ENCODE measurements at places on chromosomes 3 and 15.

DNA sequence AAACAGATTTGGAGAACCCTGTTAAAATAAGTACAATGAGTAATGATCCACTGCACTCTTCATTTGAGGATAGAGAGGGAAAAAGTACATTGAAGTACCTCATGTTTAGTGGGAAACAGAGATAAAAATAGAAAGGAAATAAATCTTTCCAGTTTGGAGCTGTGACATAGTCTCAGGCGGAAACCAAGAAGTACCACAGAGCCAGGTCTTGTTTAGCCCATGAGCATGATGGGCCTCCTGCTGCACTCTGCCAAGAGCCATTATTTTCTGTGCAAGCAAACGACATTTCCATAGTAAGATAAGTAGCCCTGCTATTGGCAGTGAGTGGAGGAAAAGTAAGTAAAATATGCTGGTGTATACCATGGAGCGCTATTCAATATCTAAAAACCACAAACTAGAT, 796.1 kb downstream of the TBL1XR1 start:
- DNase-seq, result no peak

DNA sequence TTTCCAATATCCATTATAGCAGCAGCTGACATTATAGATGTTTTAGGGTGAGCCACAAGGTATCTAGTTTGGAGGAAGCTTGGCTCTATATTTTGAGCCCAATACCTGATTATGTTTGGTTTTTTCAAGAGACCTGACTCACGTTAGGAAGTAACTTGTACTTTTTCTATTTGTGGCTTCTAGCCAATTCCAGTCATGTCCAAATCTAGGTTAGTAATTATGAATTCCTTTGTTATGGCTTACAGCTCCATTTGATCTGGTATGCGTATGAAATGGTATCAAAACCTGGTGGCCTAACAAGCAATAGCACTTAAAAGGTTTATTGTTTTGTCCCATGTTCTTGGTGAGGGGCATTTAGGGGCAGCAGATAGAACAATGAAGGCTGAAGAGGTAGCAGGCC, 115.9 kb downstream of the TOP2B start:
- DNase-seq, result no peak

DNA sequence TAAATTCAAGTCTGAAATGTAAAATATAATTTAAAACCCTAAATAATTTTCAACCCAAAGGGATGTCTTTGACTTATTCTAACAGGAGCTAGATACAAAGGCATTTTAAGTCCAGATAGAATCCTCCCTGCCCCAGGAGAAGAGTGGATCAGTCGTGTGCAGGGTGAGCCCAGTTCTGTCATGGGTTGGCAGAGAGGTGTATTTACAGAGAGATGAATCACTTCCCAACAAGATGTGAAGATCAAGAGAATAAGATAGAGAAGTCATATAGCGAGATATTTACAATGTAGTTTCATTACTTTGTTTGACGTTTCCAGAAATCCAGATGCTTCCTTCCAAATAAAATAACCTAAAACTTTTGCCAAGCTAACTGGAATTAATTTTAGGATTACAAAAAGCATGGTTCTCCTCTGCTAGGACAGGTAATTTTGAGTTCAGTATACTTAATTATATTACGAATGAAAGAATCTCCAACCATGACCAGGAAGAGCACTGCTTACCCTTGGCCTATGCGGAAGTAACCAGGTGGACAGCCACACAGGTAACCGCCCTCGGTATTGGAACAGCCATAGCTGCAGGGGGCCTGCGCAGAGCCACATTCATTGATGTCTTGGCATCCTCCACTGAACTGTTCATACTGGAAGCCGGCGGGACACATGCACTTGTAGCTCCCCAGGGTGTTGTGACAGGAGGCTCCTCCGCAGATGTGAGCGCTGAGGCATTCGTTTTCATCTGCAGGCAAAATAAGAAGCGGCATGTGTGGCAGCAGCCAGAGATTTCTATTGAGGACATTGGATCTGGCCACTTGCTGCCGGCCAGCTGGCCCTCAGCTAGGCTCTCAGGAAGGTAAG, 84.0 kb downstream of the DUT start:
- DNase-seq, result no peak

DNA sequence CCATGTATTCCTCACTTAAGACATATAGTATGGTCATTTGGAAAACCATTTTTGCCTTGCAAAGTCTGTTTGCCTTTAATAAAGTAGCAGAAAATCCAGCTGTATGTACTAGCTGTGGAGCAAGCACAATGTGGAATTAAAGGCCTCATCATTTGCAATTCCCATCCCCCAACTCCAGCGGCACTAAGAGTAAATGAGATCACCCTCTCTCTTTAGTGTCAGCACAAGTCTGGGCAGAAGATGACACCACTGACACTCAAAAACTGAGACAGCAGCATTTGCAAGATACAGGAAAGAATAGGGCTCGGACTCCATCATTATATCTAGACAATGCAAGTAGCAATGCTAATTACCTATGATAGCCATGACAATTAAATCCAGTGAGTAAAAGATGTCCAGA, 24.7 kb upstream of the DYNC1LI1 start:
- no peak for DNase-seq

DNA sequence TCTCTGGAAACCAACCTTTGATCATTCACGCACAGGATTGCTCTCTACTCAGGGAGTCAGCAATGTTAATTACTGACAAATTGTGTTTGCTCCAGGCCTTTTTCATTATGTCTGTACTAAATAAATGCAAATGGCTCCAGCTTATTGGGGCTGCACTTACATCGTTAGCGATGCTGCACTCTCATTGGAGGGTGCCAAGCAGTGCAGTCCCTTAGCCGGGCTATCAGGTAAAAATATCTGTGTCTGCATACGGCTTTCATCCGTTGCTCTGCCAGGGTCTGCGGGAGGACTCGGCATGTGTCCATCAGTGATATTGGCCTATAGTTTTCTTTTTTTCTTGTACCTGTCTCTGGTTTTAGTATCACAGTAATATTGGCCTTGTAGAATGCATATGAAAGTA, 471.5 kb upstream of the CADM2 start:
- no peak for DNase-seq

GRCh38 chr3:155330370-155330769, 36.9 kb upstream of the STRIT1 start:
- DNase-seq, result no peak

- no peak for DNase-seq
Observed at GRCh38 chr15:94236608-94237007, 5.2 kb downstream of the MCTP2 start.

DNA sequence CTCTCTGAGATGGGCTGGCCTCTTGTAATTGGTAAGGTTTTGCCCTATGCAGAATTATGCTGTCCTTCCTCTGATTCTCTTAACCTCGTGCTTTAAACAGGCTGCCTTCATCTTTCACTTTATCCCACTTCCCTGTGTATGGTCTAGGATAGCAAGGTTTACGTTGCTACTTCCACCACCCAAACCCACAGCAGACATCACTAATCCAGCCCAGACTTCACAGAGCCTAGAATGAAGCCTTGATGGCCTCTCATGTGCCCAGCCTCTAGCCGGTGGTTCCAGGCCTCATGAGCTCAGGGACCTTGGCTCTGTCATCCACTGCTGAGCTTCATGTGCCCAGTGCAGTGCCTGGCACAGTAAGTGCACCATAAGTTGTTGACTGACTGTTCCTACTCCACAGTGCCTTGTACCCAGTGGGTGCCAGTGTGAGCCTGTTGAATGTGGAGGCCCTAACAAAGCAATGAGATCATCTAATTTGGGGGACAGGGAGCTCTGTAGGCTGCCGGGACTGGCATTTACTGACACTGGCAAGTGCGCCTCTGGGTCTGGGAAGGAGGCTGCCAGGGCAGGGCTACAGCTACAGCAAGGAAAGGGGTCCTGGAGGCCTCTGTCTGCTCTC, 12.5 kb downstream of the SLC6A6 start:
- no peak for DNase-seq

DNA sequence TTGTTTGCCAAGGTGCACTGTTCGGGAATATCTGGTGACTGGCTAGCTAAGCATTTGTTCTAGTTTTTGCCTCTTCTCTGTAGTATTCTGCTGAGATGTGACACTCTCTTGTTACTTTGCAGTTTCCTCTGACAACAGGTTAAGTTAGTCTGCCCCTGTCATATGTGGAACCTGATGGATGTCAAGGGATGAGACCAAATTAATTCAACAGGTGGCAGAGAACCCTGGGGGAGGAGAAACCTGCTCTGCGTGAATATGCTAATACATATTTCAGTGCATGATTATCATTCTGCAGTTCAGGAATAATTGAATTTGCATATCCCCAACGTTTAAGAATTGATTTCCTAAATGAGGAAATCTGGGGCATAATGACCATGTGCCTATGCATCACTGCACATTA, 777.3 kb downstream of the PDCD6IP start:
- no peak for DNase-seq

DNA sequence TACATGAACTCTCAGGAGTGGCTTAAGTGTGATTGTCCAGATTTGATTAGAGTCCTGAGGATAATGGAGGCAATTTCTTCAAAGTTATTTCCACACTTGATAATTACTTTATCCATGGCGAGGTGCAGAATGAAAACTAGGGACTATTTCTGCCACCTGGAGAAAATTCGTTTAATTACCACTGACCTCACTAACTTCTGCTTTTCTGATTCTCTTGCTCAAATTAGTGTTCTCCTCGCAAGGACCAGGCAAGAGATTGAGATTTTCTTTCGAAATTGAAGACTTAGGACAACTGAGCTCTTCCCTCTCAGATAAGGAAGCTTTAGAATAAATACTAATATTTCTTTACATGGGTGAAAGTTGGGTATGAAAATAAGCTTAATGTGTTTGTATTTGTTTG, 135.2 kb downstream of the RYR3 start:
- no peak for DNase-seq

GRCh38 chr3:52636673-52637072, 49.0 kb downstream of the PBRM1 start:
- no peak for DNase-seq

DNA sequence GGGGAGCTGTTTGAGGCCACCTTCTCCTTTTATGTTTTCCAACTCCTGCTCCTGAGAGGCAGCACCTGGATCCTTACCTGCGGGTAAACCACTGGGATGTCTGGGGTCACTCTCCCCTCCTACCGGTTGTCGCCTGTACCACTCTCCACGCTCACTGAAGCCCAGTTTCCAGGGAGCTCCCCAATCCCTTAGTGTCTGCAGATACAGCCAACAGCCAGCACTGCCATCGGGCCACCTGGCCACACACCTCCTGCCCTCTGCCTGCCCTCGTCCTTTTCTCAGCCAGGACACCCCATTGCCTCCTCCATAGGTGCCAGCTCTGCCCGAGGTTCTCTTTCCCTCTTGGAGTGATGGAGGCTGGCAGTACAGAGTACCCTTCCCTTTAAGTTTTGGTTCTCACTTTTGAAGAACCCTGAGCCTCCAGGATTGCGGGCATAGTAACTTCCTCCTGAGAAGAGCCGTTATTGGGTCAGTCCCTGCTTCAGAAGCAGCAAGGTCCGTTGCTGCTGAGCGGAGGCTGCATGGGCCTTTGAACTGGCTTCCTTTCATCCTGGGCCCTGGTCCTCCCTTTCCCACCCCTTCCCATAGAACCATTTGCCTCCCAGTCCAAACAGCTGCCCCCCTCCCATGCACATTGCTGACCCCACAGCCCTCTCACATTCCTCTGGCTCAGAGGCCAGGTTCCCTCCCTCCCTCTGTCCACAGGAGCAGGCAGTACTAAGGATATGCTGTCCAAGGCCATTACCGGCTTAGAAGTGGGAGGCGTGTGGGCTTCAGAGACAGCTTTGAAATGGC, 30.9 kb downstream of the ARNT2 start:
- DNase-seq, result no peak

Data from GM12865 (cell line).